ENCODE measurements at places on chromosomes 16 and 17. TPM values are rescaled to one million over a fixed set of nuclear protein-coding genes. Genes with fewer than 3 reads are reported as not detected.

Gene KCTD2
- 28.9 TPM for total RNA-seq

Gene SP2
- total RNA-seq: 1.6 TPM

Gene NOD2
- not detected for total RNA-seq

Gene SNAI3
- total RNA-seq: 0.71 TPM

Gene PRSS27
- 1.8 TPM for total RNA-seq

Gene MIF4GD
- total RNA-seq: 27.5 TPM

DNA sequence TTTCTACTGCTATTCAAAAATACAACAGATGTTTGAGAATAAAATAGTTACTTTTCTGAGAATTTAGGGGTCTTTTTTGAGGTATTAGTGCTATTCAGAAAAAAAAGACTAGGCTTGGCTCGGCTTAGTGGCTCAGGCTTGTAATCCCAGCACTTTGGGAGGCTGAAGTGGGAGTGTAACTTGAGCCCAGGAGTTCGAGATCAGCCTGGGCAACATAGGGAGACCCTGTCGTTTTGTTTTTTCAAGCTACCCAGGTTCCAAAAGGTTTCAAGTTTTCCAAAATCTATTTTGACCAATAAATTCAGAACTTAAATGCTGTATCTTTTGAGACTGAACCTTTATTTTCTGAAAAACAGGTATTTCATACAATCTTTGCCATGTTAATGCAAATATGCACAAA is 3.2 kb upstream of the ARL6IP1 start:
- H3K27ac ChIP-seq: peak overlapping the region; percentile 10
- H3K4me3 ChIP-seq: no peak overlapping the region
- H3K36me3 ChIP-seq: peaks cover 10% of the 10 kb centered on the region
- peak; percentile 47 for DNase-seq
- peaks cover 26% of the 10 kb centered on the region for H3K4me1 ChIP-seq

DNA sequence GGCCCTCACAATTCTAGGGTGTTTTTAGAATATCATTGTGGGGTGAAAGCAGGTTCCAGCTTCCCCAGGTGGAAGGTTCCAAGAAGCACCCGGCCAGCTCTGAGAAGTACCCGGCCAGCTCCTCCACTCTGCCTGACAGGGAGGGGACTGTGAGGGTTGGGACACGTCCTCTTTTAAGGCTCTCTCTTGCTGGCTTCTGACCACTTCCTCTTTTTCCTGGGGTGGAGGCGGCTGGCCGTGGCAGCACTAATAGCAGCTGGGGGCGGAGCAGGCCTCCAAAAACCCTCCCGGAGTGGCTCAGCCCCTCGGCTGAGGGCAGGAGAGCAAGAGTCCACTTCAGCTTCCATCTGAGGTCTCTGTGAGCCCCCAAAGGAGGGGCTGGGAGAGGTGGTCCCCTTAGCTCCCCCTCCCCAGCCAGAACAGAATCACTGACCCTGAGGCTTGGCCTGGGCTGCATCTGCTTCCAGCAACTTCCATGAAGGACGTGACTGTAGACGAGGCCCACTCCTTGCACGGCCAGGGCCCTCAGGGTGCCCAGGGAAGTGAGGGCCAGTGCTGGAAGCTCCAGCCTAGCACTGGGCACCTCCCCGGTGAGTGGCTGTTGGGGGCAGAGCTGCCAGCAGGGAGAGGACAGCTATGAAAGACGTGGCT is 26.7 kb upstream of the PLCG2 start:
- no peak overlapping the region for H3K27ac ChIP-seq
- no peaks in the 10 kb centered on the region for H3K4me1 ChIP-seq
- H3K36me3 ChIP-seq: no peaks in the 10 kb centered on the region
- no peak for DNase-seq
- no peaks in the 10 kb centered on the region for H3K27me3 ChIP-seq

- H3K36me3 ChIP-seq: no peaks in the 10 kb centered on the region
- H3K4me3 ChIP-seq: no peak overlapping the region
- peak; percentile 62 for DNase-seq
- H3K27ac ChIP-seq: peak overlapping the region; percentile 47
These were observed 6.2 kb downstream of the SBK1 start for GRCh38 chr16:28298511-28298878.

- no peaks in the 10 kb centered on the region for H3K27me3 ChIP-seq
- no peaks in the 10 kb centered on the region for H3K4me1 ChIP-seq
- no peak overlapping the region for H3K27ac ChIP-seq
- no peak overlapping the region for H3K4me3 ChIP-seq
These were observed 23.6 kb upstream of the ATF7IP2 start for GRCh38 chr16:10362077-10362863.

- DNase-seq: peak; percentile 51
- no peak overlapping the region for H3K27ac ChIP-seq
- peaks cover 15% of the 10 kb centered on the region for H3K4me1 ChIP-seq
- no peaks in the 10 kb centered on the region for H3K36me3 ChIP-seq
- no peak overlapping the region for H3K4me3 ChIP-seq
These were observed 238.8 kb upstream of the CDH5 start for GRCh38 chr16:66127459-66128370.

GRCh38 chr17:51164911-51165679 is 1.1 kb upstream of the NME2 start:
- H3K4me1 ChIP-seq: peaks cover 4% of the 10 kb centered on the region
- peaks cover 9% of the 10 kb centered on the region for H3K36me3 ChIP-seq
- H3K27ac ChIP-seq: no peak overlapping the region
- DNase-seq: peak; percentile 50
- H3K4me3 ChIP-seq: peak overlapping the region; percentile 66

Measured in neural progenitor cell (in vitro differentiated cells).